ENCODE measurements at places on chromosomes 5 and 9.

DNA sequence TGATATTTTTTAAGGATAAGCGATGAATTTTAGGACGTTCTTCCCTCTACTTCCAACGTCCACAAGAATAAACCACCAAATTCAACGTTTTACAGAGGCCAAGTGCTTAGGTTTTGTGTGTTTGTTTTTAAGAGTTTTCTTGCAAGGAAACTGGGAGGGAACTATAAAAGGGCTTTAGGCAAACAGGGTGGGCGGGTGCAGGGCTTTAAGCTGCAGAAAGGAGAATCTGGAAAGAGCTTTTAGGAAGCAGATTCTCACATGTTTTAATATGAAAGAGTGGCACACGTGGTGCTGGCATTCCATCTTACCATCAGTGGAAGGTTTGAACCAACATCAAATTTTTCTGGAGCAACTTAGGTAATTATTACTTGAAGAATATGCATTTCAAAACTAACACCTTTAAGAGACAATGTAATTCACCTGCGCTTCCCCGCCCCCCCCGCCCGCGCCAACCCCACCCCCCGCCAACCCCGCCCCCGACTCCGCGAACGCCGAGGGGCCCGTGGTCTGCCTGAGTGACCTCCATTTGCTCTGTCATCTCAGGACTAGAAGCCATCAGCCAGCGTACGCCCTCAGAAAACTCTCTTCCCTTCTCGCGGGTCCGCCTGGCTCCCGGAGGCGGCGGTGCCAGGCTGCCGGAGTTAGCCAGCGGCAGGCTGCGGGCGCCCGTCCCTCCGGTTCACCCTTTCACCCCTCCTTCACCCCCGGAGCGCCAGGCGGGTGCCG is 911 bp upstream of the PIK3R1 start:
- DNase-seq = no peak

- no peak for DNase-seq
Measured at GRCh38 chr5:54171645-54172384, 138.6 kb downstream of the ARL15 start.

DNA sequence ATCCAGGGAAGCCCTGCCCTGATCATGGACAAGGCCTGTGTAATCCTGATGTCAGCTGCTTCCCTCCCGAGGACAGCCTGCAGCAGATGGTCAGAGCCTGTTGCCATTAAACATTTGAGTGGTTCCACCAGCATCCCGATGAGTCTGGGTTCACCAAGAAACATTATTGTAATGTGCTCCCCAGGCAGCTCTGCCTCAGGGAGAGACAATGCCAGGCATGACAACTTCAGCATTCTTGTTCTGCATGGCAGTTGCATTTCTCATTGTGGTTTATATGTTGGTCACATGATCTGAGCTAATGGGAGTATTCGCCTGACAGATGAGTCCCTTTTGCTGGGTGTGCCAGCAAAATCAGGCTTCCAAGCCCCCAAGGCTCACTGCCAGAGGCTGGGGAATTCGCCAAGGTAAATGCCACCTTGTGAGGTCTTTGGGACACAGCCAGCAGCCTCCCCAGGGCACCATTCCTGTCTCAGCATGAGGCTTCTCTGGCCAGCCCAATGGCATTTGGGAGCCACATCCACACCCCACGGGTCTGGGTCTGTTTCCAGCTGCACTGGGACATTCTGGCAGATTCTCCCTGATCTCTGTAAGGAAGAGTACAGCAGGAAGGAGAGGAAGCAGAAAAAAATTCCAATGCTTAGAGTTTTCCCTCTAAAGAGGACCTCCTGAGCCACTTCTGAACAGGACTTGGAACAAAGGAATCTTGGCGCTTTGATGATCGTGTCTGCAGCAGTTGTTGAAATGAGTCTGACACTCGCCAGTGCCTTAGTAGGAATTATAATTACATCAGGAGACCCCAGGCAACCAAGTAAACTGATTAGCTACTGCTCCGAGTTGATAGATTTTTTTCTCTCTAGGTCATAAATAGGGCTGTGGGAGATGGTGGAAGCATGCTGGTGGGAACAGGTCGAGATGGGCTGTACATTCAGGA is 18.7 kb downstream of the KCNIP1 start:
- DNase-seq = no peak

DNA sequence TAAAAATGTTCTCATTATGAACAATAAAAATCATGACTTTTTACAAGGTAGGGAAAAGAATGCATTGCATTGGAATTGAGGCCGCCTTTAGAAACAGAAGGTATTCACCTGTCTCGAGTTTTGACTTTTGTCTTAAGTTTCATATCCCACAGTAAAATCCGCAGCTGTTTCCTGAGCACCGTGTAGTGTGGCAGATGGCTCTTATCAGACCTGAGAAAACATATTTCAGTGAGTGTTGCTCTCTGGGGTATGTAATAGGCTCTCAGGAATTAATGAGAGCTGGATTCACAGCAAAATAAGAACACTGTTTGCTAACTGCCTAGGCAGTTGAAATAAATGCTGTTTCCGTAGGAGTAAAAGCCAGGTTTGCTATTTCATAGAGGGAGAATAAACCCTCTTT is 221.4 kb downstream of the CFAP90 start:
- peak; percentile 69 for DNase-seq

DNA sequence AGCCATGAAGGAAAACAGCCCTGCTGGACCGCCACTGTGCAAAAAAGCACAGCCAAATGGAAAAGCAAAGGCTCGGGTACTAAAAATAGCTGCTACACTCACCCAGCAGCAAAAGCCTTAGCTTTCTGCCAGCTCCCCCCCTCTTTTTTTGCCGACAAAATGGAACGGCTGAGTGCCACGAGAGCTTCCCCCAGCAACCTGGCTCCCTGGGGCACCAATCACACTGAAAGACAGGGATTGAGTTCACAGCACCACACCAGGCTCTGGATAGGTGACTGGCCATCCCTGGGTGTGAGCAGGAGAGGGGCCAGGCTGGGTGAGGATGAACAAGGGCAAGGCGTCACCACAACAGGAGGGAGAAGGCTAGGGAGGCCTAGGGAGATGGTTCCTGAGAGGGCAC is 66.7 kb downstream of the SIL1 start:
- peak; percentile 50 for DNase-seq

GRCh38 chr5:38743562-38743961 is 102.2 kb upstream of the OSMR start:
- no peak for DNase-seq

GRCh38 chr5:168023191-168023590 is 268.3 kb upstream of the WWC1 start:
- no peak for DNase-seq

- DNase-seq = no peak
Measured at GRCh38 chr9:128001779-128002298, 21.1 kb upstream of the EEIG1 start.

- DNase-seq = no peak
Measured at GRCh38 chr5:29113516-29113915, 2075.1 kb upstream of the CDH9 start.

- DNase-seq = no peak
Measured at GRCh38 chr5:32241034-32241783, 67.1 kb upstream of the GOLPH3 start.

- DNase-seq = no peak
Measured at GRCh38 chr5:172142709-172143215, 45.3 kb downstream of the STK10 start.

DNA sequence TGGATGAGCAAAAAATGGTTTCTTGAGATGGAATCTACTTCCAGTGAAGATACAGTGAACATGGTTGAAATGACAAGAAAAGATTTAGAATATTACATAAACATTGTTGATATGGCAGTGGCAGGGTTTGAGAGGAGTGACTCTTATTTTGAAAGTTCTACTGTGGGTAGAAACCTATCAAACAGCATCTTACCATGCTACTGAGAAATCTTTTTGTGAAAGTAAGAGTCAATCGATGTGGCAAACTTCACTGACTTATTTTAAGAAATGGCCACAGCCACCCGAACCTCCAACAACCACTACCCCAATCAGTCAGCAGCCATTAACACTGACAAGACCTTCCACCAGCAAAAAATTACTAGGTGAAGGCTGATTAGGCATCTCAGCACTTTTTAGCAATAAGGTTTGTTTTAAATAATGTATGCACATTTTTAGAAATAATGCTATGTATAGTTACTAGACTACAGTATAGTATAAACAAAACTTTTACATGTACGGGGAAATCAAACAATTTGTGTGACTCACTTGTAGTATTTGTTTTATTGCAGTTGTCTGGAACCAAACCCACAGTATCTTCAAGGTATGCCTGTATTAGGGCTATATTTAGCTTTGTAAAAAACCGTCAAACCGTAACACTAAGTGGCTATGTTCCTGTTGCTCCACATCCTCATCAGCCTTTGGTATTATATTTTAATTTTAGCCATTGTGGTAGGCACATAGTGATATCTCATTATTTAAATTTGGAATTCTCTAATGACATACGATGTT is 30.6 kb upstream of the ADAMTS6 start:
- no peak for DNase-seq

DNA sequence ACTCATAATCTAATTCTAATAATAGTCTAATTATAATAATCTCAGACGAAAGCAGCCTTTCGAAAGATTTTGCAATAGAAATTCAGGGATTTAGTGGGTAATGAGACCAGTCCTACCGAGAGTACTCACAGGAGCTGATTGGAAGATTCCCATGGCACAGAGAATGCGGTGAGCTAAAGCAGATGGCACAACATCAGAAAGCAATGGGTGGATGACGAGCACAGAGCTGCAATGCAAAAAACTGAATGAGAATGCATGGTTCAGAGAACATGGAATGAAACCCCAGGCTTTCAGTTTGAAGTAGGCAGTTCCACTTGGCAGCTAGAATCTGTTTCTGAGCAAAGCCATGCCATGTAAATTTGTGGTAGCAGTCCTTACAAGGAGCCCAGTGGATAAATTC is 78.2 kb upstream of the SPINK5 start:
- no peak for DNase-seq

- no peak for DNase-seq
Measured at GRCh38 chr9:6502399-6502798, 89.4 kb downstream of the UHRF2 start.

DNA sequence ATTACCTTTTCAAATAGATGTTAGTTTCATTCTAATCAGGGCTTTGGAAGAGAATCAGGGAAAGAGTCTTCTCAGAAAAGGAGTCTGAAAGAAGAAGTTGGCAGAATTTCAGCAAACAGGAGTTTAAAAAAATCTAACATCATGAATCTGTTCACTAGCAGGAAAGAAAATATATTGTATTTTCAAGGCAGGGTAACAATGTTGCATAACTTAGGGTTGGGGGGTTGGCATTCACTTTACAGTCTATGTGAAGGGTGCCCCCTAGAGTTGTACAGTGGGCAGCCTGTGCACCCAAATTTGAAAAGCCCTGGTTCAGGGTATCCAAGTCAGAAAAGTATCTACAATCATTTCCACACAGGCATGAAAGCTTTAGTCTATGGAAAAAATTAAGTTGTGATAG is 348.4 kb upstream of the SLC30A5 start:
- DNase-seq = no peak

- DNase-seq = no peak
Measured at GRCh38 chr9:97737429-97737828, 40.3 kb upstream of the XPA start.

DNA sequence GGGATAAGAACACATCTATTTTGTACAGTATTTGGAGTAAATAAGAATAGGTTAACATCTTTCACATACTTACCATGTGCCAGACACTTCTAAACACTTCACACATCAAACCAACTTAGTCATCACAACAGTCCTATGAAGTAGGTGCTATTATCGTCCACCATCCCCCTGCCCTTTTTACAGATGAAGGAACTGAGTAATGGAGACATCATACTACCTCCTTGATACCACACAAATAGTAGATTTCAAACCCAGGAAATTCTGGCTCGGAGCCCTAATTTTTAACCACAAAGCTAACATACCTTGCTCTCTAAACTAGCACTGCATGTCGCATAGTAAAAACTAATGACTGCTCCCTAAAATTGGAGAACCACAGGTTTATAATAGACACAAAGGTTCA is 4.2 kb upstream of the ZNF366 start:
- DNase-seq = no peak

GRCh38 chr5:141703133-141703561 is 21.1 kb upstream of the ARAP3 start:
- no peak for DNase-seq

DNA sequence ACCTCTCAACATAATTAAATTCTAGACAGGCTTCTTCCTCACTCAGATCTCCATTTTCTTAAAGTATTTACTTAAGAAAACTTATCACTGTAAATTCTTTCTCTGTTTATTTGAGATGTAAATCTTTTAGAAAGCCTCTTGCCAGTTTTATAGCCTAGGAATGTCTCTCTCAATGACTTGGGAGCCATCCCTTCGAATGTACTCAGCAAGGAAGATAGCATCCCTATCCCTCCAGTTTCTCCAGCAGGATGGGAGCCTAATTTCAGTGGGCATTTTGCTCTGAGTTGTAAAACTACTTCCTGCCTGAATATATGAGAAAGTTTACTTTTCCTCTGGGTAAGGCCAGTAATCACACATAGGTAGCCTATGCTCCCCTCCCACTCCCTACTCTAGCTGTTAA is 558.5 kb upstream of the ARRDC3 start:
- no peak for DNase-seq

DNA sequence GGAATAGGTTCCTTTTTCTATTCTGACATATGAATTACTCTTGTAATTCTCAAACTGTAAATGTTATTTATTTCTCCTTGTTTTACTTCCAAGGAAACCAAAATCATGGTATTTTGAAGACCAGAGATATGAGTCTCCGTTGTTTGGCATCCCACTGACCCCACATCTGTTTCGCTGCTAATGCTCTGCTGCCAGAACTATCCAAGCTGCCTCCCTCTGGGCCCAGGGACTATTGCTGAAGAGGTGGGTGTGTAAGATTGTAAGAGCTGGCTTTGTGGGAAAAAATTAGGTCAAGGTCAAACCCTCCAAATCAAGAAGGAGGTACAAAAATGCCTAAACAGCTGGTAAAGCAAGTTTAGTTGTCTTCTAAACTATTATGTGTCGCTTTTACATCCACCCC is 129.4 kb upstream of the MYO10 start:
- DNase-seq = no peak

DNA sequence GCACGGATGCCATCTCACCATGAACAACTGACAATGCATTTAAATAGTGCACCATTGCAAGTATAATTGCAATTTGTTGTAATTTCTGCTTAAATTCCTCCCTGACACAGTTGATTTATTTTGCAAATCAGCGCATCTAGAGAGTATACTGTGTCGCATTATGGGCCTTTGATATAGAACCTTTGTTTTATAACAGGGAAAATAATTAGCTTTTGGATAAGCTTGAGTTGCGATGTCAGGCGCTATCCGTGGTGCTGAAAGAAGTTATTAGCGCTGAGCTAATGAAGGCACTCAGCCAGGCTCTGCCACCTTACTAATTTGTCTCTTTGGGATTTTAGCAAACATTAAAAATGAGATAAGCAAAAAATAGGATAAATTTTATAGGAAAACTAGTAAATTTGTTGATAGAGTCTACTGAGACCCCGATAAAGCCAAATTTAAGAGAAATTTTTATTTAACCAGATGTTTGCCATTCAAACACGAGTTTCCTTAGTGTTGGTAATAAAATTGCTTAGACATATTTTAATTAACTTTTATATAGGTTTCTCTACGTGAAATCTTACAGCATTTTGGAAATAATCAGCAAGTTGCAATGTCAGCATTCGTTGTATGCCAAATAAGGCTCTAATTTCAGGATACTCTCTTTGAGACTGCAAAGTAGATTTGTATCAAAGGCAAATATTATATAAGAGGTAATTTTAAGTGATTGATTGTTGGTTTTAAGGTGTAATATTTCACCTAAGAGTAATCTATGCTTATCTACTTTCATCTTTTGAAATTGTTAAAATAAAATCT is 355.5 kb downstream of the TLR4 start:
- DNase-seq = no peak

GRCh38 chr5:8726383-8727036 is 819.4 kb downstream of the SEMA5A start:
- DNase-seq = no peak

GRCh38 chr9:129182122-129182521 is 4.1 kb upstream of the IER5L start:
- DNase-seq = no peak

Data from NCI-H187 treated with DMSO at 0.1 percent for 48 hours (cell line).